Memory B cell (primary cell): ENCODE measurements at places on chromosomes 16 and 17.

GRCh38 chr17:1649844-1650501, at the start of gene RILP:
Gene RILP (minus strand): TSS chr17:1649866. CDS start chr17:1649804, 62 bp downstream.
- DNase-seq = no peak
- H3K4me1 ChIP-seq = peaks cover 18% of the 10 kb centered on the region
- H3K27ac ChIP-seq = peak within 1 kb of the TSS; percentile 47
- H3K27me3 ChIP-seq = no peaks in the 10 kb centered on the region

- H3K36me3 ChIP-seq = no peaks in the 10 kb centered on the region
- H3K4me1 ChIP-seq = no peaks in the 10 kb centered on the region
- H3K27me3 ChIP-seq = no peaks in the 10 kb centered on the region
- no peak overlapping the region for H3K4me3 ChIP-seq
Measured at GRCh38 chr16:64370112-64370511, 751.8 kb downstream of the CDH11 start.

DNA sequence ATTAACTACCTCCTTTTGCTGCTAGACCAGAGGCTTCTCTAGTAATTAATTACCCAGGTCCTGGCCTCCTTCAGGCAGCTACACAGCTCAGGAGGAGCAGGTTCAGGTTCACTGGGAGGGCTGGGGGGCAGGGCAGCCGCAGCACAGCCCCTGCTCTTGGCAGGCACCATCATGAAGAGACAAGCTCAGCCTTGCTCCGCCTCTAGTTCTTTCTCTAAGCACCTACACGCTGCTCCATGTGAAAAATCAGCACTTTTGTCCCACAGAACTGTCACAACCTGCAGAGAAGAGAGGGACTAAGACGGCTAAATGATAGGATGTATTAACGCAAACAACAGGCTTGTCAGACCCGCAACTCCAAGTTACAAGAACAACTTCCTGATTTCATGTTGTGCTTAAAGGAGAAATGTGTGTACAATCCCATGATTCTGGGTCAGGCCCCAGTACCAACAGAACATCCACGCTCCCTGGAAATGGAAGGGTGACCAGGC, 53.4 kb downstream of the GRB2 start:
- no peak for DNase-seq
- peaks cover 10% of the 10 kb centered on the region for H3K36me3 ChIP-seq
- H3K4me3 ChIP-seq = peak overlapping the region; percentile 3
- H3K27me3 ChIP-seq = no peaks in the 10 kb centered on the region
- H3K4me1 ChIP-seq = peaks cover 57% of the 10 kb centered on the region
- H3K27ac ChIP-seq = peak overlapping the region; percentile 93

- H3K27me3 ChIP-seq = peaks cover 3% of the 10 kb centered on the region
- H3K36me3 ChIP-seq = no peaks in the 10 kb centered on the region
- no peak for DNase-seq
- H3K4me3 ChIP-seq = no peak overlapping the region
- H3K27ac ChIP-seq = no peak overlapping the region
Measured at GRCh38 chr16:58509256-58510096, 5.8 kb upstream of the SETD6 start.

DNA sequence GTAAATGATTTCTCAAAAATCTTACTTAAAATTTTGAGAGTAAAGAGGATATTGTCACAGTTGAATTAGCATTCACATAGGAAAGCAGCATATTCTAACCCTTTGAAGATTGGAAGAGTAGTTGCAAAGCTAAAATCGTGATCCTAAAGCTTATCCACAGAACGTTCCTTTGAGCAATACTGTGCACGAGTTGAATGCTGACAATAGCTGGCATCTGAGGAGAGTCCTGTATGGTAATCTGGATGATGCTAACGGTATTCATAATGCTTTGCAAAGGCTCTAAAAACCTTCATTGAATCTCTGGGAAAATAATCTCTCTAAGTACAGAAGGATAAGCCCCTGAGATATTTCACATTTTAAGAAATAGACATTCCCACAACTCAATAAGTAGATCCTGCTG, 354.6 kb downstream of the CDH8 start:
- H3K4me3 ChIP-seq = no peak overlapping the region
- no peak for DNase-seq
- H3K27me3 ChIP-seq = no peaks in the 10 kb centered on the region
- H3K4me1 ChIP-seq = no peaks in the 10 kb centered on the region
- no peaks in the 10 kb centered on the region for H3K36me3 ChIP-seq

- no peaks in the 10 kb centered on the region for H3K36me3 ChIP-seq
- H3K27me3 ChIP-seq = peaks cover 7% of the 10 kb centered on the region
- no peaks in the 10 kb centered on the region for H3K4me1 ChIP-seq
- no peak overlapping the region for H3K27ac ChIP-seq
- H3K4me3 ChIP-seq = no peak overlapping the region
Measured at GRCh38 chr16:19348578-19349315, 63.2 kb downstream of the CLEC19A start.

DNA sequence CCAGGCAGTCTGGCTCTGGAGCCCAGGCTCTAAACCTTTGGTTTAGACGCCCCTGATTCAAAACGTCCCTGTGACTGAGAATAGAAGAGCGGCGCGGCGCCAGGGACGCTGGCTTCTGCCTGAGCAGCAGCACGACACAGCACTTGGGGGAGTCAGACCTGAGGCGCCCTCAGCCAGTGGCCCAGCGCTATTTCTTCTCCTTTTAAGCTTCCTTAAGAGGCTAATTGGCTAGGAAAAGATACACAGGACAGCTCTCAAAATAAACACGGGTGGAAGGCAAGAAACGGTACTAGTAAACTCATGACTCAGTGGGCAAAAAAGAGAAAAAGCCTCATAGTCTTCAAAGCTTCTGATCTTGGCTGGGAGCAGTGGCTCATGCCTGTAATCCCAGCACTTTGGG, 34.9 kb downstream of the GTF3C1 start:
- peaks cover 3% of the 10 kb centered on the region for H3K4me1 ChIP-seq
- H3K27ac ChIP-seq = no peak overlapping the region
- no peak overlapping the region for H3K4me3 ChIP-seq
- H3K27me3 ChIP-seq = no peaks in the 10 kb centered on the region

DNA sequence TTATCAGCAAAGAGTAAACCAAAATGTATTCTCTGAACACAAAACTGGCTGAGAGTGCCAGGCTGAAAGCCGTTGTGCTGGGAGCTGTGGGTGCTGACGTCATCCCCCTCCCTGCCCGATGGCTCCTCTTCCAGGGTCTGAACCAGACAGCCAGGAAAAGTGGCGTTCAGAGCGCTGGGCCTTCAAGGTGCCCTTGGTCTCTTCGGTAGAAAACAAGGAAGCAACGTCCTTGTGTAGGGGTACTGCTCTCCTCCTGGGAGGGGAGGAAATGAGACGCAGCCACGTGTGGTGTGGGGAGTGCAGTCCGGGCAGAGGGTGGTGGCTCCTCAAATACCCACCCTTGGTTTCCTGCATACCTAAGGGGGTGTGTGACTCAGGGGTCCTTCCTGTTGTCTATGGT, 394.7 kb downstream of the SEC14L1 start:
- no peak overlapping the region for H3K4me3 ChIP-seq
- H3K36me3 ChIP-seq = no peaks in the 10 kb centered on the region
- no peak overlapping the region for H3K27ac ChIP-seq
- no peaks in the 10 kb centered on the region for H3K4me1 ChIP-seq
- H3K27me3 ChIP-seq = peaks cover 12% of the 10 kb centered on the region

GRCh38 chr17:80024206-80024972, 11.3 kb downstream of the TBC1D16 start:
- no peak overlapping the region for H3K4me3 ChIP-seq
- H3K27me3 ChIP-seq = no peaks in the 10 kb centered on the region
- H3K4me1 ChIP-seq = no peaks in the 10 kb centered on the region
- no peak for DNase-seq
